ENCODE measurements at places on chromosomes 16 and 17.

DNA sequence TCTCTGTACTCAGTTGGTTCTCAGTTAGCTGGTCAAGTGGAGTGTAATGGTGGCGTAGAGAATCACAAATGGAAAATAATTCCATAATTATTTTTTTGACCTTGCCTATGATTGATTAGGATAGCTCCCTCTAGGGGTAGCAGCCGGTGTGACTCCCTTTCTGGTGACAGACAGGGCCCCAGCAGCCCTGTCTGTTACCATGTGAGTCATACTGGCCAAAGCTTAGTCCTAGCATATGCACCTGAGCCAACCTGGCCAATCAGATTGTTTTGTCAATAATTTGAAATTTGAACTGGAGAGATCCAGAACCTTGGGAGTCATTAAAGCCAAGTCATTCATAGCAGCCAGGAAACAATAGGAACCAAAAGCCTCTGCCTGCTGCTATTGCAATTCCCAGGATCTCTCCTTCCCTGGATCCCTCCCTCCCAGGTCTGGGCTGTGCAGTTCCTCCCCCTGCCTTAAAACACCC, 5.6 kb downstream of the PNPO start:
- peak; percentile 84 for DNase-seq

DNA sequence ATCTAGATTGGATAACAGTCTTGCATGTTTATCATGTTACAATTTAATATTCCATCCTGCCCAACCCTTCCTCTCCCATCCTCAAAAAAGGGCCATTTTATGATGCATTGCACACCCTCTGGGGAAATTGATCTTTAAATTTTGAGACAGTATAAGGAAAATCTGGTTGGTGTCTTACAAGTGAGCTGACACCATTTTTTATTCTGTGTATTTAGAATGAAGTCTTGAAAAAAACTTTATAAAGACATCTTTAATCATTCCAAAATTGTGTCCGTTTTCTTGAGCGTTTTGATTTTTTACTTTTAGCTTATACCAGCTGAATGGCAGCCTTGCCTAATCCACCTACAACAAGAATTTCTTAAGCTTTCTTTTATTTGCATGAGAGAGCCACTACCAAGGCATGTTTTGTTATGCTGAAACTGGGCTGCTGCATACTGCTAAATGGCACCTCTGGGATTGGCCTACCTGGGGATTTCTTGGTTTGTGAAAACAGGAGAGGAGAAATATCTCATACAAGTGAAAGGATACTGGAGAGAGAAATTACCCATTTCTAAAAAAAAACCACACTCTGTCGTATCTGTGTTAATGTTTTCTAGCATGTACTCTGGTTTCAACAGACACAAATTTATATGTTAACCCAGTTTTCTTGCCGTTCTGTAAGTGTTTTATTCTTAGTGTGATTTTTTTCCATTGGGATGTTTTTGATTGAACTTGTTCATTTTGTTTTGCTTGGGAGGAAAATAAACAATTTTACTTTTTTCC, 52.2 kb downstream of the TUBD1 start:
- DNase-seq, result no peak

GRCh38 chr17:80216473-80217456, 3.4 kb downstream of the SGSH start:
- DNase-seq, result no peak

GRCh38 chr17:35577830-35578196, 558 bp downstream of the PEX12 start:
- no peak for DNase-seq

DNA sequence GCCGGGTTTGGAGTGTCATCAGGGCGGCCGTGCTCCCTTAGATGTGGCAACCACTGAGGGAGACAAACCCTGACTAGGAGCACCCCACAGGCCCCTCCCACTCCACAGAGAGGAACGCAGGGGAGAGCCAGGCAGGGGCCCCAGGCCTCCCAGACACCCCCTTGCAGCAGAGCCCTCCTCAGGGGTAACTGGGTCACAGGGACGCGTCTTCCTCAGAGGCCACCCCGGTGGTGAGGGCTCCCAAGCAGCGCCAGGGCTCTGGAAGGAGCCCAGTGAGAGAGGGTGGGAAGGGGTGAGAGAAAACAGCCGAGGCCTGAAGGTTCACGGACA, 11.4 kb downstream of the FSCN2 start:
- no peak for DNase-seq

- DNase-seq, result peak; percentile 50
Observed at GRCh38 chr17:51372345-51373004, 112.1 kb downstream of the UTP18 start.

DNA sequence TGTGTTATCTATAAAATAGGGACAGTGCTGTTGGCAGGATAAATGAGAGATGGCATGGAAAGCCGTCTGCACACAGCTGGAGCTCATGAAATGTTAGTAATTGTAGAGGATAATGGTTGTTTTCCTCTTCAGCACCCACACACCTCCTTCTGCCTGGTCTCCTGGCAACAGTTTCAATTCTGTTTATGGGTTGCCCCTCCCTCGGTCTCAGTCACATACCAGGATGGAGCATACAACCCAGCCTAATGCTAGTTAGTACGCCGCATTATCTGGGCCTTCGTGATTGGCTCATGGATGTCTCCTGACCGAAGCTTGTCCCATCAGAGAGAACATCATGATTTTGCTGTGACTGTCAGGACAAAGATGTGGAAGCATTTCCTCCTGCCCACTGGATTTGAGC, 126.2 kb upstream of the WSCD1 start:
- DNase-seq, result no peak

DNA sequence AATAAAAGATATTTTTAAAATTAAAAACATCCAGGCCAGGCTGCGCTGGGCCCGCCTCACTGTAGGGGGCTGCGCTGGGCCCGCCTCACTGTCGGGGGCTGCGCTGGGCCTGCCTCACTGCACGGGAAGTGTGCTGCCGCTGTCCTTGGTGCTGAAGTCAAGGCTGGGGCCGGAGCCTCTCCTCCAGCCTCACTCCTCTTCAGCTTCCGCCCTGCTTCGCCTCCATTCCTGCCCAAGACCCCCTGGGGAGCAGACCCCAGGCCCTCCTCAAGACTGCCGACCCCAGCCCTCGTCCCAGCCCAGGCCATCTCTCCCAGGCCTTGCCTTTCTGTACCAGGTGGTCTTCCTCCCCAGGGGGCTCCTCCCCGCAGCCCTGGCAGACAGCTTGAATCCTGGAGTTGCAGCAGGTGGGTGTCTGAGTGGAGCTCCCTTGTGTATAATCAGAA, 26.2 kb downstream of the ENDOV start:
- peak; percentile 90 for DNase-seq

- peak; percentile 40 for DNase-seq
Observed at GRCh38 chr17:7186241-7186640, 7.1 kb upstream of the ASGR1 start.

DNA sequence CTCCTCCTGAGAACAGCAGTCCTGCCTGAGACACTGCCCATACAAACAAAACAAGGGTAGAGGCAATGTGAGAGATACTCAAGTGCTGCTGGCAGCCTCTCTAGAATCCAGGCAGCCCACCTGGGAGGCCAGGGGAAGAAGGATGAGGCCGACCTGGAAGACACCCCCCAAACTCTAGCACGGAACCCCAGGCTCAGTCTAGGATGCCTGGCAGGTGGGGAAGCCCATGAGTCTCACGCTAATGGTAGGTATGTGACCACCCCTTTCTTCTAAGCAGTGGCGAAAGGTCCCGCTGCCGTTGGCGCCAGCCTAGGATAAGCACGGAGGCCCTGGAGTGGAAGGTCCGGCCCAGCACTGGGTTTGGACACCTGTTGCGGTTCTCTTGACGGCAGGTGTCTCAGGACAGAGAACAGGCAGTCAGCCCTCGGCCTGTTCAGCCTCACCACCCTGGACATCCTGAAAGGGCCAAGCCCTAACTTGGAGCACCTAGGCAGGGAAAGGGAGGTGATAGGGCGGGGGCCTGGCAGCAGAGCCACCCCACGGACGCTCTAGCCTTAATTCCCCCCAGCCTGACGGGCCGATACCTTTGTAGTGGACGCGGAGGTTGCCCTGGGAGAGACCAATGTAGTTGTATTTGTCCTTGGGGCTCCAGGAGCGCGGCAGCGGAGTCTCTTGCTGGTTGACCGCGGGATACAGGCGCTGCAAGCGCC, 487 bp downstream of the RANBP10 start:
- DNase-seq, result no peak

GRCh38 chr16:21584817-21585216, 14.6 kb upstream of the METTL9 start:
- no peak for DNase-seq

GRCh38 chr17:74767111-74767516, 9.0 kb downstream of the NAT9 start:
- no peak for DNase-seq

DNA sequence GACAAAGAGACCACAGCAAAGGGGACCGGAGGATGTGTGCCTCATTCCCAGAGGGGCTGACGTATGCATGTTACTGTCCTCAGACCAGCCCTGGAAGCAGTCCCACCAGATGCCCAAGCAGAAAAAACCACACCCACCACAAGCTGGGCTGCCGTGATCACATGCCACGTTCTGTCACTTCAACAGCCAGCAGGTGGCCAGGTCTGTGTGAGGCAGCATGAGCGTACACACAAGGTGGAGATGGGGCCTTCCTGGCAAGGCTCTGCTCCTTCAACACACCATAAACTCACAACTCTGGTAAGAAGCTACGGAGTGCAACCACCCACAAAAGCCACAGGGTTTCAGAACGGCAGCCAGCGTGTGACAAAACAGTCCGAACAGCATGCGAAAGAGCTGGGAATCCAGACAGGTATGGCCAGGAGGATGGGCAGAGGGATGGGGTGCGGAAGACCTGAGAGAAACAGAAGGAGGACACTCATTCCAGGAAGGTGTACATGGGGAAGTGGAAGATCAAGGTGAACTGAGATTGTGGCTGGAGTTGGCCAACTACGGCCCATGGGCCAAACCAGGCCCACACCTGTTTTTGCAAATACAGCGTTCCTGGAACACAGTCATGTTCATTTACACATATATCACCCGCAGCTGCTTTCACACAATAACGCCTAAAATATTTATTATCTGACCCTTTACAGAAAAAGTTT, 27.9 kb downstream of the MBTPS1 start:
- DNase-seq, result no peak

- DNase-seq, result no peak
Observed at GRCh38 chr17:50009282-50009681, 14.3 kb upstream of the DLX3 start.

DNA sequence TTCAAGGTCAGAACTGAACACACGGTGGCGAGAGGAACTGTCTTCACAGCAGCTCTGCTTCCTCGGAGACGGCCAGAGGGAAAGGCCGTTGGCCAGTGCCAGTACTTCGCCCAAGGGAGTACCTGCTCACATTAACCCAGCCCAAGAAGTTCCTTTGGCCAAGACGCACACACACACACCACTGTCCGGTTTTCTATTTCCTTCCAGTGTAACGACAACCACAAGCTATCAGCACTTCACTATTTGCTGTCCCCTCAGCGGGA, 744 bp upstream of the GGNBP2 start:
- DNase-seq, result peak; percentile 16

DNA sequence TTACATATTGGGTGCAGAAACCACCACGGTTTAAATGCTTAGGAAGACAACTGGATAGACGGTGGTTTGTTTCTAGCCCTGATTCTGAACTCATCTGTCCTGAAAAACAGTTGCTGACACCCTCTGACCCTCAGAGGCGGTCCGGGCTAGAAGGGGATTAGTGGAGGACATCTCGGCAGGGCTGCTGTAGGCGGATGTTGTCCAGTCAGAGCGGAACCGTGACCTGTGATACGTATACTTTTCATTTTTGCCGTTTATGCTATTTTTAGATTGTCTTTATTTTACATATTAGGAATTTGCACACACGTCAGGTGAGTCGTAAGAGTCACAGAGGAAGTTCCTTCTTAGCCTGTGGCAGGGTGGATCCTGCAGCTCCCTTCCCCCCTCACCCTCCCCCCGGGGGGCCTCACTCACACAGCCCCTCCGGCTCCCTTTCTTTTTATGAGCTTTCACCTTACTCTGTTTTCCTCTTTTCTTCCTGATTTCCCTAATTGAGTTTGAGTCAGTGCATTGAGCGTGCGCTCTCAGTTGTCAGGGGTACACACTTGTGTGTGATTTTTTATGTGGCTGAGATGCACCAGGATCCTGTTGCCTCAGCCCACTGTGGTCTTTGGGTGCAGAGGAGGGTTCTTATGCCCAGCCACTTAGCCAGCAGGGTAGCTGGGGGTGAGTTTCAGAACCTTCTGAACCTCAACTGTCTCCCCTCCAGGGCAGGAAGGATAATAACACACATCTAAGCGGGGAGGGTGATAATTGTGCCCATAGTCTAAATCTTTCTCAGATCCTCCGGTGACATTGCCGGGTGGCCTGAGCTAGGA, 211.1 kb upstream of the CHMP6 start:
- no peak for DNase-seq

- no peak for DNase-seq
Observed at GRCh38 chr17:28555022-28555421, 2.6 kb upstream of the UNC119 start.

DNA sequence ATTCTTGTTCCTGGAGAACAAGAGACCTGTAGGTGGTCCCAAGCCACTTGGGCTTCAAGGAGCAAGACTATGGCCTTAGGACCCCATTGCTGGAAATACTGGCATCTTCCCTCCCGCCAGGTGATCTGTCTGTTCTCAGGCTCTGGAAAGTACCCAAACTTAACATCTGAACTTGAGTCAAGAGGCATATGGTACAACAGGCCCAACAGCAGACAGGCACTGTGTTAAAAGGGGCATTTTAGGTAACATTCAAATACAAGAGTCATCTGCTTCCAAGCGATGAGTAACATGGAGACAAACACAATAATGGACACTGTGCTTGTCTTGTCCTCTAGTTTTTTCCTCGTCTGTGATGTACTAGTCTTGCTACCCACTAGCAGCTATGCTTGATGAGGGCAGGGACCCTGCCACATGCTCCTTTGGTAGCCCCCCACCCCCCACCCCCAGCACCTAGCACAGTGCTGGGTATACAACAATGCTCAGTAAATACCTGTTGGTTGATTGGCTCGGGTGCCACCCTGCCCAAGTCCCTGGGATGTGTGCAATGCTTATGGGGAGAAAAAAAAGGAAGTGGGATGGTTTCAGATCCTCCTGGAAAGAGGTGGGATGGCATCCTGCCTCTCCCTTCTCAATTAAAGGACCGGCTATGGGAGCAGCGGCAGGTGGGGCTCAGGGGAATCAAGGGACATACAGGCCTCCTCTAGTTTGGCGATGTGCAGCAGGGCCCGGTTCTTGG, 19.4 kb downstream of the CSF3 start:
- DNase-seq, result no peak

DNA sequence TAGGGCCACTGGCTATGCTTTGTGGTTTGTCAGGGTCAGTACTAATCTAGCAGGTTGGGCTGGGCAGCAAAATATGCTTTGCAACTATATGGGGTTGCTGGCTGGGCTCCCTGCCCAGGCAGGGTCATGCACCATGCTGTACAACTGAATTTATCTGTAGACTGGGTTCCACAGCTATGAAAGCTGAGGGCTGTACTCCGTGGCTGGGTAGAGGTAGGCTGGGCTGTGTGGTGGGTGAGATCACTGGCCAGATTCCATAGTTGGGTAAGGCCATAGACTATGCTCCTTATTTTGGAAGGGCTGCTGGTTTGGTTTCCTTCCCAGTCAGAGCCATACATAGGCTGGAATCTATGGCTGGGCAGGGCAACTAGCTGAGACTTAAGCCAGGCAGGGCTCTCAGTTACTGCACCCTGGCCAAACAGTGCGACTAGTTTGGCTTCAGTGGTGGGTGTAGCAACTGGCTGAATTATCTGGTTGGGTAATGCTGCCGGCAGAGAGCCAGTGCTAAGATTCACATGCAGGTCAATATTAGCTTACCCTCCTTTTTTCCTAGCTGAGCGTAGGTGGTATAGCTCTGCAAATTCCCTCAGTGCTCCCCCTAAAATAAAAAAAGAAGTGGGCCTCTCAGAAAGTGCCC, 769.1 kb upstream of the CDH8 start:
- DNase-seq, result no peak

- DNase-seq, result no peak
Observed at GRCh38 chr16:22217890-22218730, 12.0 kb downstream of the EEF2K start.
